ENCODE measurements at places on chromosomes 1 and 21.
A peak's percentile ranks its signal among the peaks of the same experiment; 100 is the strongest.

DNA sequence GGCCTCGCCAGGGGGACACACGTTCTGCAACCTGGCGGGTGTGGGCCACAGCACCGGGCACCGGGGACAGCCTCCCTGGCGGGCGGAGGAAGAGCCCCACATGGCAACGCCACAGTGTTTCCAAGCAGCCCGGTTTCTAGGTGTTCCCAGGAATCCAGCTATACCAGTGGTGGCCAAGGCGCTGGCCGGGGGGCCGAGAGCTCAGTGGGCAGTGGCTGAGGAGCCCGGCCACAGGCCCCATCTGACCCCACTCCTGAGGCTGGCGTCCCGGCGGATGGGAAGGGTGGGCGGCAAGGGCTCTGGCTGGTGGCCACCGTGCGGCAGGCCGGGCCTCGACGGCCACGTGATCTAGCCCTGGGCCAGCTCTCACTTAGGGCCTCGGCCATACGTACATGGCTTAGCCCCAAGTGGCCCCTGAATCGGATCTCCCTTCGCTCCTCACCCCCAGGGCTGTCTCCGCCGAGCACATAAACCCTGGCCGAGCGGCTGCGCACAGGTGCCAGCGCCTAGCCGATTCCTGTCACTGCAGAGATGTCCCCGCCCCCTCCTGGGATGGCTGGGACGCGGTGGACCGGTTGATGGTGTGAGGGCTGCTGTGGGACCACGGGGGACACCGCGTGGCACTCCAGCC is 68.7 kb downstream of the MORN1 start:
- H3K4me1 ChIP-seq = peaks cover 16% of the 10 kb centered on the region
- H3K27ac ChIP-seq = no peak overlapping the region
- no peak overlapping the region for H3K4me3 ChIP-seq
- no peak for DNase-seq
- no peaks in the 10 kb centered on the region for H3K27me3 ChIP-seq
- H3K36me3 ChIP-seq = no peaks in the 10 kb centered on the region

- H3K4me1 ChIP-seq = peaks cover 16% of the 10 kb centered on the region
- H3K27ac ChIP-seq = no peak overlapping the region
- H3K36me3 ChIP-seq = no peaks in the 10 kb centered on the region
- DNase-seq = peak; percentile 40
- H3K27me3 ChIP-seq = peaks cover 87% of the 10 kb centered on the region
Measured at GRCh38 chr1:38818175-38818976, 41.2 kb downstream of the RRAGC start.

DNA sequence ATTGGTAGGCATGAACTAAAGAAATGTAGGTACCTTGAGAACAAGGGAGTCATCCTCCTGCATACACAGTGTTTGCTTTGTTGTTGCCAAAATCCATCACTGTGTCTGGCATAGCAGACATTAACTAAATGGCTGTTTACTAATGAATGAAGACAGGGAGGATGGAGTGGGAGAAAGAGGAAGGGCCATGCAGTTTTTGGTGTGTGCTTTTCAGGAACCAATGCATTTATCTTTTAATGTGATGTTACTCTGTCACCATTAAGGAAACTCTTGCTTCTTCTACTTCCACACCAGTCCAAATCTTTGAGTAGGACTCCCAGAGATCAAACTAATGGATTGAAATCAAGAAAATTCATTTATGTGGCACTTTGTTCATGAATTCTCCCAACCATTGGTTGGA is 55.6 kb upstream of the DUSP10 start:
- H3K4me1 ChIP-seq = peaks cover 13% of the 10 kb centered on the region
- H3K27me3 ChIP-seq = no peaks in the 10 kb centered on the region
- no peak overlapping the region for H3K27ac ChIP-seq
- no peaks in the 10 kb centered on the region for H3K36me3 ChIP-seq

- peaks cover 3% of the 10 kb centered on the region for H3K36me3 ChIP-seq
- no peak for DNase-seq
- peaks cover 36% of the 10 kb centered on the region for H3K4me1 ChIP-seq
Measured at GRCh38 chr1:52727956-52728656, 1.9 kb downstream of the ZYG11B start.

- no peak for DNase-seq
- H3K4me3 ChIP-seq = no peak overlapping the region
- peaks cover 97% of the 10 kb centered on the region for H3K36me3 ChIP-seq
- no peaks in the 10 kb centered on the region for H3K4me1 ChIP-seq
Measured at GRCh38 chr1:77954521-77954920, 24.4 kb downstream of the FUBP1 start.

DNA sequence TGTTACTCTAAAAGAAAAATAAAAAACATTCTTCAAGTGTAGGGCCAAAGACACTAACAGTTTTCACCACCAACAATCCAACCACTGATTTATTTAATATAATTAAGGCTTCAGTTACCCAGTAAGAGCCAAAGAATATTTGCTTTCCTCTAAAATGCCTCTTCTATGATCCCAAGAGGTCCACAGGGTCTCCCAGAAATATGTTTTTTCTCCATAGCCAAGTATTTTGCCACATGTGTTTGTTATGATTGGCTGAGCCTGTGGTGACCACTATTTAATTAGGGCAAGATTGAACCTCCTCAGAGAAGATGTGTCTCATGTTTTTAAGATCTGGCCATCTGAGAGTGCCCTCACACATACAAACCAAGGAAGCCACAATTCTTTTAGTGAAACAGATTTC is 135.9 kb downstream of the TPR start:
- H3K27ac ChIP-seq = no peak overlapping the region
- H3K4me3 ChIP-seq = no peak overlapping the region

- H3K27me3 ChIP-seq = no peaks in the 10 kb centered on the region
- no peak overlapping the region for H3K4me3 ChIP-seq
- no peak overlapping the region for H3K27ac ChIP-seq
- no peaks in the 10 kb centered on the region for H3K4me1 ChIP-seq
- no peak for DNase-seq
Measured at GRCh38 chr21:31997191-31997590, 124.4 kb downstream of the HUNK start.

DNA sequence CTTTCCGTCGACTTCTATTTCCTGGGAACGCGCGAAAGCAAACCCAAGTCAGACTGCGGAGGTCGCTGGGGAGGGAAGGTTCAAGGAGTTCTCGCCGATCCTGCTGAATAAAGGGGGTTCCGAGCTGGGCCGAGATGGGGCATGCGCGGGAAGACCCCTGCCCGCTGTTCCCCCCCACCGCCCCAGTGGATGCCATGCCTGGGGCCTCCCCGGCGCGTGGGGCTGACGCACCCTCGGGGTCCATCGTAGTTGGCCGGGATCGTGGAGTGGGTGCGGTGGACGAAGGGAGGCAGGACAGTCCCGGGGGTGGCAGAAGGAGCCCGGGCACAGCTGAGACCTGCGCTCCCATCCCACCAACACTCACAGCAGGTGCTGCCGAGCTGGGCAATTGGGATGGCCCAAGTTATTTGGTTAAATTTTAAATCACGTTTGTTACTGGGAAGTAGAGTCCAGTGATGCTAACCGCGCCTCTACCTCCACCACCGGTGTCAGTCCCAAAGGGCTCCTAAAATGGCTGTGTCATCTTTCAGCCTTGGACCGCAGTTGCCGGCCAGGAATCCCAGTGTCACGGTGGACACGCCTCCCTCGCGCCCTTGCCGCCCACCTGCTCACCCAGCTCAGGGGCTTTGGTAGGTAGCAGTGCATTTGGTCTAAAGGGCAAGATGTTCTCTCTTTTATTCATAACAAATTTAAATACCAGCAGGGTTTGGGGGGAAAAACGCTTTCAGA is 801 bp downstream of the MX1 start:
- peak overlapping the region; percentile 96 for H3K4me3 ChIP-seq
- H3K36me3 ChIP-seq = peaks cover 30% of the 10 kb centered on the region
- no peaks in the 10 kb centered on the region for H3K27me3 ChIP-seq
- no peak for DNase-seq

All from CD4-positive, alpha-beta T cell (primary cell).